Activated T-helper 1 cell treated with Interleukin-2 at 50 U/mL for 16 hours (primary cell): ENCODE measurements at places on chromosomes 6 and 20.

- no peak for DNase-seq
Observed at GRCh38 chr20:25571240-25571639, 14.1 kb downstream of the NINL start.

- no peak for DNase-seq
Observed at GRCh38 chr6:16402581-16402900, 164.2 kb downstream of the GMPR start.

DNA sequence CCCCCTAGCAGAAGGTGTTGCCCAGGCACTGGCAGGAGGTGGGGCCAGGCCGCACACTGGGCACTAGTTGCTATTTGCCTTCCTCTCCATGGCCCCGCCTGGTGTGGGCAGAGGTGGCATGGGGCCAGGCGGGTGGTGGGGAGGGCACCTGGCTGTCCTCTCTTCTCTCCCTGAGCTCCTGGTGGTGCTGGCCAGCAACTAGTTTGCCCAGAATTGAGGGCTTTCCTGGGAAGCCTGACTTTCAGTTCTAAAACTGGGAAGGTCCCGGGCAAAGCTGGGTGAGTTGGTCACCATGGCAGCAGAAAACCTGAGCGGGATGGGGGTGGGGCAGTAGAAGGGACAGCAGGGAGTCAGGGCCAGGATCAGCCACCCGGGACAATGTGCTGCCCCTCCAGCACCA lies 48.2 kb downstream of the RBM38 start:
- no peak for DNase-seq

GRCh38 chr20:62272200-62272599 lies 30.6 kb upstream of the ADRM1 start:
- DNase-seq, result no peak

GRCh38 chr6:105500693-105501092 lies 97.8 kb upstream of the PREP start:
- no peak for DNase-seq

DNA sequence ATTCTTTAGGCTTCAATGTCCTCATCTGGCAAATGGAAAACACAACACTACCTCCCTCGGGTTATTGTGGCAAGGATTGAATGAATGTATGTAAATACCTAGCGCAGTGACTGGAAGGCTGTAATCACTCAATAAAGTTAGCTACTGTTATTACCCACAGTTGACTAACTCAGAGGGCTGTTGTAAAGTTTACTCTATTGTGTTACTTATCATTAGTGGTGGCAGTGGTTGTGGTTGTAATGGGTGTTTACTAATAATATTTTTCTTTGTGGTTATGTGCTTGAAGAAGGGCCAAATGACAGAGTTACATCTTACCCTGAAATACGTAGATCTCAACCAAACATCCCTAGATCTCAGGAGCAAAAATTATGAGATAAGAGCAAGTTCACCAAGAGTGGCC lies 42.0 kb upstream of the PXDC1 start:
- DNase-seq, result no peak

DNA sequence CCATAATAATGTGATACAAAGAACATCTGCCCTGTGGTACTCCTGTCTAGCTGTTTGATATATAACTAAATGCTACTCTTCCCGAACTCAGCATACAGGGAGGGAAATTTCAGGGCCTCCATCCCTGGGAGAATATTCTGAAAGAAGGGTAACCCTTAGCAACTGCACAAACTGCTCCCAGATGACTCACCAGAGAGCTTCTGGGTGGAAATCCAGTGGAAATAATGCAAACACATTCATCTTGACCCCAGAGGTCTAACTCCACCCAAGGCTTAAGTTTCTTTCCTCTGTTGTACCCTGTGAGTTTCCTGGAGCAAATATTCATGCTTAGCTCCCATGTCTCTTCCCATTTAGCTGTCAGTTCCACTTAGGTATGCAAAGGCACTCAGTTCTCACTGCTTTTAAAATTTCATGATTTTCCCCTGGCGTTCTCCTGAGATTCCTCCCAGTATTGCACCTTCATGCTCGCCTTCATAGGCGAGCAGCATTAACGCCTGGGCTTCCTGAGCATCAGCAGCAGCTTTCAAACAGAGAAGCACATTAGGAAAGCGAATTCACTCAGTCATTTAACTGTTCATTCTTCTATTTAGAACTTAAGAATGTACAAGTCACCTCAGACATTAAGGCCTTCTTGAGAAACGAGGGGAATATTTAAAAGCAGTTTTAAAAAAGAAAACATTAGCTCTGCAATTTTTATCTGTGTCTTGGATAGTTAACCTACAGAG lies 43.8 kb upstream of the LAMA4 start:
- no peak for DNase-seq

DNA sequence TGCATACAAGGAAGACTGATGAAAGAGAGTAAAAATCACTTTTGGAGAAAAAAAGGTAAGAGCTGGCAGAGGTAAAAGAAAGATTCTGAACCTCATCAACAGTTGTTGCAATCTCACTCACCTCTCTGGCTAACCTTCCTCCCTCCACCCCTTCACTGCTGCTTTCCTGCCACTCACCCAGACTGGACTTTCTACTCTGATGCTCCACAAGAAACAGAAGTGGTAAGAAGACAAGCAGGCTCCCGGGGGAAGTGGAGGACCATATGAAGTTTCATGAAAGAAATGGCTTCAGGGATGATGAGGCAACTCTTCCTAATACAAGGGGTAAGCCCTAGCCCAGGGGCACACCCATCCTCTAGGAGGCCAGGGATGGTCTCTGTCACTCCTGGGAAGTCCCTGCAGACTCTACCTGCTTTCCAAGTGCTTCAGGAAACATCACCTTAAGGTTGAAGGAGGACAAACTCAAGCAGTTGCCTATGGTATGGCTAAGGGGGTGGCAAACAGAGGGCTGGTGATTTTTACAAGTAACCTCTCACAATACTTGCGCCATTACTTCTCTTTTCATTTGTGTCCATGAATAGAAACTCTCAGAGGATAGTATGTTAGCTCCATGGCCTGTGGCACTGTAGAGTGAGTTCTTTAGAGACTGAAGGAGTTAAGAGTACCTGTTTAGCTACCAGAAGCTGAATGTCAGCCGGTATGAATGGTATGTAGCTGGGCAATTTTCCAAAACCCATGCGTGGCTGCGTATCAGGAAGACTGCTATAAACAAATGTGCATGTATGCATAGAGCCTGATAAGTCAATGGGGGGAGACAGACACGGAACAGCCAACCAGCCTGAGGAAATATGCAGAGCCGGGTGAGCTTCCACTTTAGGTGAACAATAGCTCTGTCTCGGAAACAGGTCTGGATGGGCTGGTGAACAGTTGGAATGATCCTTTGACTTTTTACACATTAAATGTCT lies 112.0 kb downstream of the BACH2 start:
- DNase-seq, result no peak

DNA sequence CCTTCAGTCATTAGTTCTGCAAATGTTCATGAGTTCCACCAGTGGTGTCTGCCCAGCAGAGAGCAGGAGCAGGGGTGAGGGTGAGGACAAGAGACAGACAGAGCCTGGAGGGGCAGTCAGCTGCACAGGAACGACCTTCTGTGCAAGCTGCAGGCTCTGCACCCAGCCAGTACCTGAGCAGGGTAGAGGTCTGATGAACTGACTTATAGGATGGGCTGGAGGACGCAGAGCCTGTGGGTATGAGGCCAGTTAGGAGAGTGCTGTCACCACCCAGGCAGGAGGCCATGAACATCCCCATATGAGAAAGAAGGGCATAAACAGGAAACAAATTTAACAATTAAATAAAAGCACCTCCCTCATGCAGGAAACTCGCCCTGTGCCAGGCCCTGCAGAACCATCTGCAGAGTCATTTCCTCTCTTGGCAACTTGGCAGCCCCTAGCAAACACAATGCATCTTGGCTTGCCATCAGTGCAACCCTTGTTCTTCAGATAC lies 17.9 kb downstream of the C6orf15 start:
- DNase-seq, result peak; percentile 42

DNA sequence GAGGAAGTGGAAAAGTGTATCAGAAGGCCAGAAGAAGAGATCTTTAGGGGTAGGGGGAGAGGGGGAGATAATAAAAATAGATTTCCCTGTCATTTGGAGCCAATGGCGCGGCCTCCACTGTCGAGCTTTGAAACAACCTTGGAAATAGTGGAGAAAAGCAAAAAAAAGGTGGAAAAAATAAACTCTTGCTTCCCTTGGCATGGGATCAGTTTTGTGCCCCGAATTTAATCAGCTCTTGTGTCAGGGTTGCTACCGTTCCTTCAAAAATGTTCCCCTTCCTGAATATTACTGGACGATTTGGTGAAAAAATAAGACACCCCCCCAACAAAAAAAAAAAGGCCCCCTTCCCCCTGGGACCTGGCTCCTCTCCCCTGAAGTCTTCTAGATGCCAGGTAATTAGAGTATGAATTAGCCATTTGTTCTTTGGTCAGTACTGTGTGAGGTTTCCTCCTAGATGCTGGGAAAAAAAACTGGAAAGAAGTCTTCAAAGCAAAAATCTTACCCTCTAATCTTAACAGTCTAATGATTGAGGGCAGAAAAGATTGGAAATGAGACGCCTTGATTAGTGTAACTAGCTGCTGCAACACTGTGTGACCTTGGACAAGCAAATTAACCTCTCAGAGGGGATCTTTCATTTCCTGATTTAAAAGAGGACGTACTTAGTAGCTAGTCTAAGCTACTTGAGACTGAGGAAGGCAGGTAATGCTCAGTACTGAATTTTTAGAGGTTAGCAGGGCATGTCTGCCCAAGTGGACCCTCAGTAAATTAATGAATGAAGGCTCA lies 872 bp upstream of the RBM39 start:
- DNase-seq, result no peak

GRCh38 chr6:107077710-107078109 lies 37.6 kb downstream of the BEND3 start:
- DNase-seq, result no peak

DNA sequence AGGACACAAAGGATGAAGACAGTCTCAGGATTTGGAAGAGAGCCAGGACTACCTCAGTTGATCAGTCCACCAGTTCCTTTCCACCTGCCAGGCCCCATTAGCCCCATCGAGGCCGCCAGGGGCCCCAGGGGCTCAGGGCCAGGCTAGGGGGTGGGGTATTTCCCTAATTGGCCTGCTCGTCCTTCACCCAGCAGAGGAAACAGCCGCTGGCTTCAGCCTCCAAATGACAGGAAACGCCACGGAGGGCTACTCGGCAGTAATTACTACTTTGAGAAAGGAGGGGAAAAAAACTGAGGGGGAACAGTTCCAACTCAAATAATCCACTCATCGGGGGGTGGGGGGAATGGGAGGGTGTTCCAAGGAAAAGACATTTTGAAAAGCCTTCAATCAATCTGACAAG lies 42.7 kb downstream of the MAFB start:
- no peak for DNase-seq

DNA sequence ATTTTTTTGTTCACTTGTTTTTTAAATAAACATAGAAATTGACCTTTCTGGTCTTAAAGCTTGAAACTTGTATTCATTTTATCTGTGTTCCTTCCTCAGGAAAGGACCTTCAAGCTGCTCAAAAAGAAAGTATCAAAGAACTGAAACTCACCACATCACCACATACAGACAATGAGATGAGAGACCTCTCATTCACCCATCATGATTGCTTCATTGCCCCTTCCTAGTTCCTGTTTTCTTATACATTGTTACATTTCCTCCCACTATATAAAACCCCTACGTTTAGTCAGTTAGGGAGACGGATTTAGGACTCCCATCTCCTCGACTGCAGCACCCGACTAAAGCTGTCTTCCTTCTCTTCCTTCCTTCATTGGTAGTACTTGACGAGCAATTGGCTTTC lies 180.5 kb upstream of the OPRM1 start:
- no peak for DNase-seq

- DNase-seq, result no peak
Observed at GRCh38 chr20:50427719-50428083, 82.5 kb upstream of the PTPN1 start.

DNA sequence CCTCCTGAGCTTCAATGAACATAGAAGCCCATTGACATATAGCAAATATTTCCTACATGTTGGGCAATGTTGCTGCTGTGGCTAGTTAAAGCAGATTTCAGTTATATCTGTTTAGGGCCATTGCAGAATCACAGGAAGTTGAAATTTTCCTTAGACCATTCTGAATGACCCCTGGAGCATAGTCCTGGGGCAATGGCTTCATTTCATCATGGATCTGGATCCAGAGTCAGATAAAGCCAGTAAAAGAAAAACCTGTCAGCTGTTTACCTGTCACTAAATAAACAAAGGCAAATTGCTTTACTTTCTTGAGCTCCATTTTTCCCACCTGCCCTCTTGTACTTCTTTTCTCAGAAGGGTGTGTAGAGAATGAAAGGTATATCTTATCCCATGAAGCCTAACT lies 494.0 kb upstream of the MAP3K7 start:
- no peak for DNase-seq

GRCh38 chr6:80976336-80976735 lies 776.1 kb downstream of the TENT5A start:
- no peak for DNase-seq

DNA sequence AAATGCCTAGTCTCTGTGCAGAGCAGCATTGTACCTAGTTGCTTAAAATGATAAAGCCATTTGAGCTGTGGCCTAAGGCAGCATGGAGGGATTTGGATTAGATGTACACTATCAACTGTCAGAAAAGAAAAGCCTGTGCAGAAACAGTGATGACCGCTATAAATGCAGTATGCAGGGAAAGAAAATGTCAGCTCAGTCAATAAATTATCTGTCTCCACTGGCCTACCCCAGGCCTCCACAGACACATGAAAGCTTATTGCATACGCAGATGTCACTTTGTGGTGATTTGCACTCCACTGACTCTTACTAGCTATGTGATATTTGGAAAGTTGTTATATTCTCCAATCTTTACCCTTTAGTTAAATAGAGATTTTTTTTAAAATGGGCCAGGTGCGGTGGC lies 221.9 kb upstream of the OPRM1 start:
- DNase-seq, result no peak

DNA sequence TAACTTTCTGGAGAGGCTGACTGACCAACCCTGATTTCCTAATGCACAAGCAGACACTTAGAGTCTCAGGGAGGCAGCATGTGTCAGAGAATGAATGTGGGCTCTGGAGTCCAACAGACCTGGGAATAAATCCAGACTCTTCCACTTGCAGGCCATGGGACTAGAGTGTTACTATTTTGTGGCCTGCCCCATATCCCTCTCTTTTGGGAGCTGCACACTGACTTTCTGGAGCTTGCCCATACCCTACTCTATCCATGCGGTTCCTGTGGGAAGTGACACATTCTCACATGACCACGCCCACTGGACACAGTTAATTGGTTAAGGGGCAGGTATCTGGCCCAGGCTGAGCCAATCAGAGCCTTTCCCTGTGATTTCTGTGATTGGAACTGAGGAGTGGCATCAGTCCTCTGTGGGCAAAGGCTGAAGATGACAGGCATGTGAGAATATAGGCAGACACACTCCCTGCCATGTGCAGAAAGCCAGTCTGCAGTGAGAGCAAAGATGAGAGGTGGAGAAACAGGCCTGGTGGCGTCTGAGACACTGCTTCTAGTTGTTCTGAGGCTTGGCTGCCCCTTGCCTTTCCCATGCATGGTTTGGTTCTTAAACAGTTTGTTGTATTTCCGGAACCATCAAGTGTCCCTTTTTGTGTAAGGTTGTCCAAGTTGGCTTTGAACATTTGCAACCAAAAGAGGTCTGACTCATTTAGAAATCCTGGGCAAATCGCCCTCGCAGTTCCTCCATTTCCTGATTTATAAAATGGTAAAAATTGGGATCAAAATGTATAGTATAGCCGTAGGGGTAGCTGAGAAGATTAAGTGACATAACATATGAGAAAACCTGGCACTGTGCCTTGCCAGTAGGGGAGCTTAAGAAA lies 125.6 kb downstream of the CDC5L start:
- DNase-seq, result no peak
